CD4-positive, alpha-beta T cell treated with Interleukin-4 for 4 hours (primary cell): ENCODE measurements at places on chromosomes 6 and 20.

GRCh38 chr6:31878222-31878621 is 575 bp downstream of the SLC44A4 start:
- DNase-seq = no peak

DNA sequence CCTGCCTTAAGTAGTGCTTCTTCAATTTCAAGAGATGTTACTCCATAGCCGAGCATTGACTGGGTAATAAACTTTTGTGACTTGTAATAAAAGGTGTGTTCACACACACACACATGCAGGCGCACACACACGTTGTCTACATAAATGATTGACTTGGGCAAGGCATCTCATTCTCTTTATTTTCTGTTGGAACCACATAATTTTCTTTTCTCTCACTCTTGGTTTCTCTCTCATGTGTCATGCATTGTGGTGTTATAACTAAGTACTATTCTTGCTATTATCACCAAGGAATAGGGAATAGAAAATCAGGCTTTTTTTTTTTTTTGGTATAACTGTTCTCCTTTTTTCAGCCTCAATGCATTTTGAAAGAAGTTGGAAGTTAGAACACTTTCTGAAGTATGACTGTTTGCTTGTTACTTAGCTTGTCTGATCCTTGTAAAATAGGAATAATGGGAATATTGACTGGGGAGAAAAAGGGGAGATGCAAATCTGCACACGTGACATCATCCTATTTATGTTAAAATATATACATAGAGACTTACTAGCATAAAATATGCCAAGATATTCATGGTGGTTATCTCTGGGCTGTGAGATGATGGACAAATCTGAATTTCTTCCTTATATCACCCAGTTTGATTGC is 26.1 kb upstream of the CD83 start:
- DNase-seq = no peak

- no peak for DNase-seq
Observed at GRCh38 chr6:146014233-146014632, 14.6 kb upstream of the GRM1 start.

GRCh38 chr6:44498436-44498835 is 110.9 kb downstream of the CDC5L start:
- no peak for DNase-seq

DNA sequence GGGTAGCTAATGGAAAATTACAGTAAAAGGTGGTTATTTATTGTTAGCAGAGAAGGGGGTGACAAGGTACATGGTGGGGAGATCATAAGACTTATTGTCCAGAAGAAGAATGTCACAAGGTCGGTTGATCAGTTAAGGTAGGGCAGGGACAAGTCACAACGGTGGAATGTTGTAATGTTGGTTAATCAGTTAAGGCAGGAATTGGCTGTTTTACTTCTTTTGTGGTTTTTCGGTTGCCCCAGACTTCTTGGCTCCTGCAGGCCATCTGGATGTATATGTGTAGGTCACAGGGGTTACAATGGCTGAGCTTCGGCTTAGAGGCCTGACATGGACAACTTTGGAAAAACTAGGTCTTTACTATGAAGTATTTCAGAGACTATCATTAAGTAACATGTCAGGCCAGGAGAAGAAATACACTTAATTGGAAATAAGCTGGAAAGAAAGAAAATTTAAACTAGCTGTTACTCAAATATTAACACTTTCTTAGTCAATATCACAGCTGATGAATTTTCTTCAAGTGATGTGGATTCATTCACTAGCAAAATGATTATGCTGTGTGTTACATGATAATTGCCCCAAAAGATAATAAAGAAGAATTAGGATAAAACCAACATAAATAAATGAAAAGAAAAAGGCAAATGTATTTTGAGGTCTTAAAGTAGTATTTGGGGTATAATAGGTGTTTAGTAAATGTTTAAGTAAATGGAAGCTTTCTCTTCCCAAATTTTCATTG is 4.4 kb downstream of the AIG1 start:
- DNase-seq = no peak

- DNase-seq = no peak
Observed at GRCh38 chr6:109300874-109301273, 81.4 kb downstream of the CD164 start.
